ENCODE measurements at places on chromosomes 11 and 22.
A peak's percentile ranks its signal among the peaks of the same experiment; 100 is the strongest.

GRCh38 chr11:113193016-113193415, 121.4 kb upstream of the TTC12 start:
- no peak for DNase-seq

- DNase-seq, result no peak
These were observed 994 bp downstream of the DEPDC5 start for GRCh38 chr22:31754813-31755212.

DNA sequence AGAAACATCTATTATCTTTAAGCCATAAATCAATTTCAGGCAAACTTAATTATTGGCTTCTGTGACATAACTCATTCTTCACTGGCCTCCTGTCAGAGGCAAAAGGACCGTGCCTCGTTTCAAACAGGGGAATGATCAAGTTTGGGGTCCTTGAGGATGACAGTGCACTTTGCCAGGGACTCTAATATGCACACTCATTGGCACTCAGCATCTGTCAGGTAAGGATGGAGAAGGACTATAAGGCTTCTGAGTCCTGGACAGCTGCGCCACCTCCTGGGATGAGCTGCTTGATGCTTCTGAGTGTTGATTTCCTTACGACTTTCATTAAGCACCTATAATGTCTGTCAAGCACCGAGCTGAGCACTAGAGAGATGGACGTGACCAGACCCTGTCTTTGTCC, 20.2 kb downstream of the BPIFC start:
- no peak for DNase-seq

DNA sequence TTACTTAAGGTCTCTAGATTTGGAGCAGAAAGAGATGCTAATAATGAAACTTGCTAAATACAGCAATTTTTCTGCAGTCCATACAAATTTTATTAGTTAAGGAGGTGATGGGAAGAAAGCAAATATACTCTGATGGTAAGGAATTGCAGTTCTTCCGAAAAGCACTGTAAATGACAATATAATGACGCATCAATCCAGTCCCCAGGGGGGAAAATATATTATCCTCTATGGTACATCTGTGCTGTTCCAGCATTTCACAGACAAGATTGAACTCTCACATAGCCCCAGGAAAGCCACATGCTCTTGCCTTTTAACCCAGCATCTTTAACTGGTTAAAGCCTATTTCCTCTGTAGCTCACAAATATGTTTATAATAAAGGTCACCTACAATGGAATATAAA, 416.6 kb upstream of the CCDC90B start:
- no peak for DNase-seq

GRCh38 chr11:34648036-34648435, 27.1 kb downstream of the EHF start:
- DNase-seq, result no peak

DNA sequence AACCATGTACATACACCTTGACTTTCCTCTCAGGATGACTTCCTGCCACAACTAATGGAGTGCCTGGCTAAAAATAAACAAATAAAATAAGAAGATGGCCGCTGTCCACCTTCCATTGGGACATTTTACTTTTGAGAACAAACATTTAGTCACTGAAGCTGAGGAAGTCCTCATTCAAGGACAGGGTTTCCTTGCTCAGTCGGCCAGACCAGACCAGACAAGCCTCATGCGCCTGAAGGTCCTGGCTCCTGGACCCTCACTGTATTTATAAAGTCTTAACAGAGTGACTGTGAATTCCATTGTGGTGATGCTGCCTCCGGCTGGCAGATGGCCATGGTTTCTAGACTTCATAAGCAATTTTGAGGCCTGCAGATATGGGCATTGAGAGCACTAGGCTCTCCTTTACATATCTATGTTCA, 114.5 kb downstream of the MAML2 start:
- peak; percentile 65 for DNase-seq

- peak; percentile 60 for DNase-seq
These were observed 4.6 kb upstream of the GALR3 start for GRCh38 chr22:37818409-37819104.

GRCh38 chr11:86720546-86720945, 48.1 kb upstream of the ME3 start:
- no peak for DNase-seq
